Osteoblast (primary cell): ENCODE measurements at places on chromosomes 3 and 15.

GRCh38 chr3:72141264-72141663, 356.3 kb upstream of the PROK2 start:
- no peak for DNase-seq

- no peak for DNase-seq
Observed at GRCh38 chr3:179719048-179719734, 66.4 kb downstream of the USP13 start.

- DNase-seq = no peak
Observed at GRCh38 chr15:64146520-64146884, 5.0 kb upstream of the SNX22 start.

- peak; percentile 63 for DNase-seq
Observed at GRCh38 chr15:93037820-93038705, 50.9 kb downstream of the RGMA start.

DNA sequence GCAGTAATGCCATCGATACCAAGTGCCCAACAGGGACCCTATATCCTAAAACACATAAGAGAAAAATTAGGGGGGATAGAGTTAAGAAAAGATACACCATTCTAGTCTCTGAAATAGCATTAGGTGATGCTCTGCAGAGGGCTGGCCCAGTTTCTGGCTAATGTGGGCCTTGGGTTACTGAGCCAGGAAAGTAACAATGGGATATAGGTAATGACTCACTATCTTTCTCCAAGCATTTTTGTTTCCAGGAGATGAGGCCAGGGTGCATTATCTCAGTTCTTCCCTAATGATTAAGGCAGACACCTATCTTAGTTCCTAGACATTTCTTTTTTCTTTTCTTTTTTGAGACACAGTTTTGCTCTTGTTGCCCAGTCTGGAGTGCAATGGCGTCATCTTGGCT, 50.0 kb downstream of the PRKAR2A start:
- DNase-seq = no peak

GRCh38 chr3:64398476-64398875, 173.2 kb upstream of the PRICKLE2 start:
- no peak for DNase-seq

- DNase-seq = no peak
Observed at GRCh38 chr15:45048794-45049631, 26.0 kb downstream of the SORD start.

DNA sequence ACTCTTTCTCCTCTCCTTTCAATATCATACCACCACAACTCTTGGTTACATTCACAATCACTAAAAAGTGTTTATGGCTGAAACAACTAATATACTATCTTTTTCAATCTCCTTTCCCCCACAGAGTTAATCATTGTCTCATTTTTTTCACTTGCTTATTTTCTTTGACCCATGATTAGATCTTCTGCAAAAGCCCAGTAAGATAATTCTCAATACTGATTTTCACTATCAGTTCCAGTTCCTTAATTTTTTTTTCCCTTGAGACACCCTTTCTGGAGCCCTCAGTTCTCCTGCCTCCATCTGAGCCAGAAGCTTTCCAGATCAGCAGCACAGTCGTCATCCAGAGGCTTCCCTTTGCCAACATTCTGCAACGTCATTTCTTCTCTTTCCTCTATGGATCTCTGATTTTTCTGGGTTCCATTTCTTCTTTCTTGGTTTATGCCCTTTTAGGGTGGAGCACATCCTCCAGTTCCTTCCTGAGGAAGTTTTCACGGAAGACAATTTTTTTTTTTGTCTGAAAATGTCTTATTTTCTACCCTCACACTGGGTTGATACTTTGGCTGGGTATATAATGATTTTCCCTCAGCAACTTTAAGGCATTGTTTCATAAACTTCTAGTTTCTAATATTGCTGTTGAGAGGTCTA, 88.7 kb upstream of the C15orf39 start:
- DNase-seq = no peak

DNA sequence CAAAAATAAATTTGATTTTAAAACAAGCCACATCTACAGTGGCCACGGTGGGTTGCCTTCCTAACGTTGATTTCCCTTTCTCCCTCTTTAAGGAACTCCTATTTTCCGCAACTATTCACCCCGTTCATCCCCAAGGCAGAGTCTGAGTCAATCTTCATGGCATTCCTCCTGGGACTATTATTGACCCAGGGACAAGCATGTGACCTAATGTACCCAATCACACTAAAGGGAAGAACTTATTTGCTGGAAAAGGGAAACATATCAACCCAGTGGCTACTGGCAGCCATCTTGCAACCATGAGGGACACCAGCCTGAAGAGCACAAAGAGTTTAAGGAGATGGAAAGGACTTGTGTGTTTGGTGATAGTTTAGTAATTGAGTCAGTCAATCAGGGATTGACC, 55.4 kb upstream of the ARHGEF3 start:
- no peak for DNase-seq

DNA sequence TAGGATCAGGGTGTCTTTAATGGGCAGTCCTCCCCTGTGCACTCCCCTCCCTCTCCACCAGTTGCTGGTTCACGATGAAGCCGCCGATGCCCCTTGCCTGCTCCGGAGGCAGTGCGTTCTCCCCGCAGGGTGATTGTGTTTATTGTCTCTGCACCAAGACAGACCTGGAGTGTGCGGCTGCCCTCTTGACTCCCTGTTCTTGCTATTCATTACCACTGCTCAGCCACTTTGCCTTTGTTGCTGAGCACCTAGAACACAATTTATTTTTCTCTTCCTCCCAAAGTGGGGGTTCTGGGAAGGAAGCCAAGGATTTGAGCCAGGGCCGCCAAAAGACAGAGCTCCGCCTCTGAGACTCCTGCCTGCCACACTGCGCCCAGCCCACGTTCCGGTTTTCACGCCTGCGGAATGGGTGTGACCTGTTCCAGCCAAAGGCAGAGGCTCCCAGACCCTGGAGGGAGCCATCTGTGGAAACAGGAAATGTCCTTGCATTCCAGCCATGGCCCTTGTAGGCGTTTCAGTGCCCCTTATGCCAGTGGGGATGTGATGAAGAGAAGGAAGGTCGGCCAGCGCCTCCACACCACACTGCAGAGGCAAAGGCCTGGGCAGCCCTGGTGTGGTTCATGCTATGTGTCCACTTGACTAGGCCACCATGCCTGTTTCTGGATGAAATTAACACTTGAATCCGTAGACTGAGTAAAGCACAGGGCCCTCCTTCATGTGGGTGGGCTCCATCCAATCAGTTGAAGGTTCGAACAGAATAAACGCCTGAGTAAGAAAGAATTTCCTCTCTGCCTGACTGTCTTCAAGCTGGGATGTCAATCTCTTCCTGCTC, 85.8 kb downstream of the HMG20A start:
- peak; percentile 81 for DNase-seq

DNA sequence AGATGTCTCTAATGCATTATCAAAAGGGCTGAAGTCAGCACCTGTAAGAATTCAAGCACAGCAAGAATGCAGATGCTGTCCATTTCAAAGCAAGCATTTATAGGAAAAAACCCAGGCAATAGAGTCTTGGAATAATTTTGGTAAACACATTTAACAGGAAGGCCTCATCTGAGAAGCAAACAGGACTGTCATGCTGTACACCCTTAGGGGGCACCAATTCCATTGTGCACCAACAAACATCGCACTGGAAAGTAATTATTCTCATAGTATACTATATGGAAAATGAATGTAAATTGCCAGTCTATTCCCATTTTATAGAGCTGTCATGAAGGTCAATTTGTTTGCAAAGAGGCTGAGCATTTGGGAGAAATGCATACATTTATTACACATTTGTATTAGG, 247.3 kb upstream of the SUCLG2 start:
- no peak for DNase-seq

DNA sequence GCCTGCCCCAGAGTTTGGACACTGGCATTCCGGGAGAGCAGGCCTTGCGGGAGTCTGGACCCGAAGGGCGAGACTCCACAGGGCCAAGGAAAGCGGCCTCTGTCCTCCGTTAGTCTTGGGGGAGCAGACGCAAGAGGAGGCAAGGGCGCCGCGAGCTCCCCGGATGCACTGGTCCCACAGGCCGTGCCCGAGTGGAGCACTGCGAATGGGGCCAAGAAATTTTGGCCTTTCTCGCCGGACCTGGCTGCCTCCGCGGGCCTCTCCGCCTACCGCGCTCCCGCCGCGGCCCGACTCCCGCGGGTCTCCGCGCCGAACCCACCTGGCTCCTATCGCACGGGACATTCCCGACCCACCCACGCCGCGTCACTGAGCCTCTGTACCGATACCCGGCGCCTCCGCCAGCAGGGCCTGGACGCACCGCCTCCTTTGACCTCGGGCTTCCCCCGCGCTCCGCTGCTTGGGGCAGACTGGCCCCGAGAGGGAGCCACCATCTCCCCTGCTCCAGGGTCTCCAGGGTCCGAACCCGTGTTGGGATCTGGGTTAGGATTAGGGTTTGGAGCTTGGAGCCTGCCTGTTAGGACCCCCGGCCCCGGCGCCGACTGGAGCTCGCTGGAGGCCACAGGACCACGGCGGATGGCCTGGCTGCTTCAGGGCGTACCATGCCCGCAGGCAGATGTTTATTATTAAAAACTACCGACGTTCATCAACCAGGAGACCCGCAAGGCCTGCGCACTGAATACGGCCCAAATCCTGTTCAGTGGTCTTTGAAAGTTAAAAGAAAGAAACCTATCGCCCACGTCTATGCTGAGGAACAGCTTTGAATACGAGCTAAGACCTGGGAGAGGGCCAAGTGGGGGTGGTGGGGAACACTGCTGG, 11.7 kb downstream of the SHOX2 start:
- DNase-seq = no peak
